ENCODE measurements at places on chromosomes 3 and 15. TPM values are rescaled to one million over a fixed set of nuclear protein-coding genes. Genes with fewer than 3 reads are reported as not detected.
A peak's percentile ranks its signal among the peaks of the same experiment; 100 is the strongest.

Gene GHRL
- 0.81 TPM for total RNA-seq

Gene WDR49
- total RNA-seq = 1.9 TPM

Gene SEC22A
- total RNA-seq = 15.2 TPM

Gene HYAL1
- 9.8 TPM for total RNA-seq

Gene CAMKV
- not detected for total RNA-seq

Gene PLCH1
- 7.8 TPM for total RNA-seq

Gene CHRNB4
- 0.57 TPM for total RNA-seq

Gene ALDH1A2
- 72.7 TPM for total RNA-seq

Gene GP9
- total RNA-seq = not detected

Gene ZIC1
- total RNA-seq = not detected

Gene PIERCE2
- total RNA-seq = 3.0 TPM

Gene GTPBP8
- 12.4 TPM for total RNA-seq

Gene GPR149
- not detected for total RNA-seq

Gene IP6K2
- 97.0 TPM for total RNA-seq

Gene MITF
- 28.0 TPM for total RNA-seq

Gene NPAP1
- 2.2 TPM for total RNA-seq

GRCh38 chr3:132079147-132079546 lies 44.3 kb upstream of the CPNE4 start:
- DNase-seq = no peak

DNA sequence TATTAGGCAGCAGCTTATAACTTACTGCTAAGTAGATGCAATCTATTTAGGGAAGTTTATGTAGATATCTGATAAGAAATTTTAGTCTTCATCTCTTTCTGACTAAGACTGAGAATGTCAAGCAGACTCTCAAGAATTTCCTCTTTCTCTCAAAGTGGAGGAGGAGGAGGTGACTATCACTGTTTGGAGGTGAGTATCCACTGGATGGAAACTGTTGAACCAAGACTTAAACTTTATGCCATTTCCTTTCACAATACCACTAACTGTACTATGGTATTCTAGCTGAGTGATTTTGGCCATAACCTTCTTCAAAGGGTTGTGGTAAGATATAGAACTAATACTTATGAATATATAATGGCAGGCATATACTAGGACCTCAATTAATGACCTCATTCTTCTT lies 64.6 kb downstream of the TPRG1 start:
- no peak for DNase-seq

DNA sequence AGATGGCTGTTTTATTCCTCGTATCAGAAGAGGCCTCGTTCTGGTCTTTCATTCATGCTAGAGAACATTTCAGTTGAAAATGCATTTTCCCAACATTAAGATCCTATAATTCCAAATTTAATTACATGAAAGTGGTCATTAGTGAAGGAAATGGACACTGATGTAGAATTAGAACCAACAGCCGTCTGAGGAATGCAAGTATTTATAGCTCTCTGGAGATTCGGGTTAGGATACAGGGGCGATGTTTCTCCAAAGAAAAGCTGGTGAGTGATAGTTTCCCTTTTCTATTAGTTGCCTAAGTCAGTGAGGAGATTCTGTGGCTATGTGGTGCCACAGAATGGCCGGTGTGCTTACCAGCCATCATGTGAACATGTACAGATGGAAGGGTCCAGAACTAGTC lies 109.0 kb upstream of the IL12A start:
- DNase-seq = no peak

- DNase-seq = no peak
Observed at GRCh38 chr15:39672666-39673065, 91.8 kb downstream of the THBS1 start.

- no peak for DNase-seq
Observed at GRCh38 chr15:66092053-66093016, 161.2 kb downstream of the MEGF11 start.

DNA sequence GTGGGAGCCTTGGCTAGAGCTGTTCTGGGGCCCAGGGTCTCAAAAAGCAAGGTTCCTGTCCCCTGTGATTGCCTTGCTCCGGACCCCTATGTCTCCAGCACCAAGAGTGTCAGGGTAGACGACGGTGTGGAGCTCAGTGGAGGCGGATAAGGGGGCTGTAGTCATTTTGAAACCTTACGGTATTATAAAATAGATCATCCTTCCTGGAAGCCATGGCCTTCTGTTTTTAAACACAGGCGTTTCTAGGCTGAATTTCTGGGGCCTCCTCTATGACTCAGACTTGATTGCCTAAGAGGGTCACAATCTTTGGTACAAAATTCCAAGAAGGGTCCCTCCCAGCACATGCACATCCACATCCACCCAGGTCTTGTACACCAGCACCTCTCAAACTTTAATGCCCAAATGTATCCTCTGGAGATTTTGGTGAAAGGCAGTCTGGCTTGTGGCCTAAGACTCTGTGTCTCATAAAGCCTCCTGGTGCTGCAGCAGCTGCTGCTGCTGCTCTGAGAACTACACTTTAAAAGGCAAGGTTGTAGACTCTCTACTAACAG lies 70.5 kb upstream of the XCR1 start:
- no peak for DNase-seq

- DNase-seq = no peak
Observed at GRCh38 chr15:82105451-82106215, 59.8 kb upstream of the MEX3B start.

DNA sequence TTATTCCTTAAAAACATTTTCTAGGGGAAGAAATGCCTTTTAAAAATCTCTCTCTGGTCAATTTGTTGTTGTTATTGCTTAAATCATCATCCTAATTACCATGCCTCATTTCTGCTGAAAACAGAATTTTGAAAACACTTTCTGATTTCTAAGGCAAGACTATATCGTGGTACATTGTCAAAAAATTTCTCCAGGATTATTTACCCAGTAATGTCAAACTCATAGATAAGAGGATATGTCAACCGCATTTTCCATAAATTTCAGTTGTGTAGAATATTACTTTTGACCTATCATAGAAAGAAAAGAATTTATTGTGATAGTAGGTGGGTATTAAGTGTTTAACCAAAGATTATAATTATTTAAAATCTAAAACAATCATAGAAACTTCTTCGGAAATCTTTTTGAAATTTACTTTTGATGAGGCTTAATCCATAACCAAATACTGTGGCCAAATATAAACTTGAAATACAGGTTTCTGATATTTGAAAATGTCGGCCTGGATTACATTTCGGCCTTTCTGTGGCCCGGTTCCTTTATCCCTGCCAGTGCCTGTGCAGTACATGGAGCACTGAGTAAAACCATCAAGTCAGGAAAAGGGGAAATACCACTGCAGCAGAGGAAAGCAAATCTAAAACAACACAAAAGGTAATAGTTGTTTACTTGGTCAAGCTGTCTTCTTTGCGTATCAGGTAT lies 173.4 kb downstream of the MYRIP start:
- no peak for DNase-seq

DNA sequence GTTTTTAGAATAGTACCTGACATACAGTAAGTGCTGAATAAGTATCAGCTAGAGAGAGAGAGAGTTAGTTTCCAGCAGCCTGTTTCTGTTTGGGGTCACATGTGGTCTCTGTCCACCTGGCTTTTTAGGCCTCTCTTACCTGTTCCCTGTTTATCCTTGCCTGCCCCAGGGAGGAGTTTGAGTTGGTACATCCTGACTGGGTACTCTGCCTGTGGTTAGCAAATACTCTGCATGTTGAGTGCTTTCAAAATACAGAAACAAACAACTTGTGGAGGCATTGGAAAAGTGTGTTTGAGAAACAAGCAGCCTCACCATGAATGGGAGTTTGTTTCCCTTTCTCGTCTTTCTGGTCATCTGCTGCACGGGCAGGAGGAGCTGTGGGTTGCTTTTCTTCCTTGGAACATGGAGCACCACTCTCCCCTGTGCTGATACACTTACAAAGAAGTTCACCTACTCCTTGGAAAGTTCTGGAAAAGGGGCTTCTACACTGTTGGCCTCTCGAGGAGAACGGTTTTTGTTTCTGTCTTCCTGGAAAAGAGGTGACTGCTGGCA lies 166.1 kb downstream of the PGPEP1L start:
- no peak for DNase-seq

GRCh38 chr3:173140986-173141385 lies at the start of gene SPATA16:
SPATA16 (minus strand) TSS chr3:173141235; CDS start chr3:173117731, 23,504 bp downstream.
- DNase-seq = no peak

- DNase-seq = no peak
Observed at GRCh38 chr3:129793942-129794310, 99.6 kb downstream of the TMCC1 start.

GRCh38 chr15:49152552-49153312 lies 2.7 kb downstream of the COPS2 start:
- DNase-seq = no peak

- no peak for DNase-seq
Observed at GRCh38 chr3:87987952-87988351, 70.9 kb downstream of the CGGBP1 start.

DNA sequence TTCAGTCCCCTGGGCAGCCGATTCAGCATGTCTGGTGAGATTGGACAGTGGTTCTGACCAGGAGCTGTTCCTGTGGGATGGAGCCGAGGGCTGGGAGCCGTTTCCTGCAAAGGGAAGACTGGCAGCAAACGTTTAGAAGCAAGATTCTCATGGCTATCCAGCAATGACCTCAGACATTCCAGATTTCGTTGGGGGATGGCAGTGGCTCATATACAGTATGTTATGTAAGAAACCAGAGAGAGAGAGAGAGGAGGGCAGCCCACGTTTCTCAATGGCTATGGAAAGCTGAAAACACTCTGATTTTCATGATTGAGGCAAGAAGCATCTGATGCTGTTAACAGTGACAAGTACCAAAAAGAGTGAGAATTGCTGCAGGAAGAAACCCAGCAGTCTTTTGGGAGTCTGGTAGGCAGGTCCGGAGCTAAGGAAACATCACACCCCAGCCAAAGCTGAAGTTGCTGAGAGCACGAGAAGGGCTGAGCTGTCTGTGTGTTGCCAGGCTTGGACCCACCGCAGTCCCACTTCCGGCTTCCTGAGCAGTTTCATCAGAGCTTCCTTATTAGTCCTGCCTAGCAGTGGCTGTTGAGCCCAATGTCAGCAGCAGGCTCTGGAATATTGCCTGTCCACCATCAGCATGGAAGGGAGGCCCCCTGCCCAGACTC lies 25.6 kb upstream of the VPS8 start:
- peak; percentile 67 for DNase-seq

DNA sequence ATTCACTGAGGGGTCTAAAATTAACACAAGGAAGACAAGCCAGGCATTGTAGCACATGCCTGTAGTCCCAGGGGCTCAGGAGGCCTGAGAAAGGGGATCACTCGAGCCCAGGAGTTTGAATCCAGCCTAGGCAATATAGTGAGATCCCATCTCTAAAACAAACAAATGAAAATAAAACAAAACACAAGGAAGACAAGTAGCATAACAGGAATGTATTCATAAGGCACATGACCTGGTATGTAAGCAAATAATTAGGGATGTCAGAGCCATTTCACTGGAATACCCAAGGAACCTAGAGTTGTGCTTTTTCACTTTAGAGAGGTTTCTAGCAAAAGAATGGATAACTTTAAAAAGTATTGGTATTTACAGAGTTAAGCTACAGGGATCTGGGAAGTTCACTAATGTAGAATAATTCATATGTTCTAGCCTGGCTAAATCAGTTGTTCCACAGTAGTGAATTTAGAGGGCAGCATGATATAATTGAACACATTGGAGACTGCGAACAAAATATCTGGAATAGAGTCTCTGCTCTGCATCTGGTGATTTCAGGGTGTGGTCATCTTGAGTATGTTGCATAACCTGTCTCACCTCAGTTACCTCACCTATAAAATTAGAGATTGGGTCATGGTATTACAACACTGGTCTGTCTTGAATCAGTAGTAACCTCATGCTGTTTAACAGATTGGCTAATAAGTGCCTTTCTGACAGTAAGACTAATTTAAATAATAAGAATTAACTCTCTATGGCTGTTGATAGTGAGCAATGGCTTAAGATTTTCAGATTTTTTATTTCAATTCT lies 9.3 kb downstream of the GRAMD1C start:
- no peak for DNase-seq

DNA sequence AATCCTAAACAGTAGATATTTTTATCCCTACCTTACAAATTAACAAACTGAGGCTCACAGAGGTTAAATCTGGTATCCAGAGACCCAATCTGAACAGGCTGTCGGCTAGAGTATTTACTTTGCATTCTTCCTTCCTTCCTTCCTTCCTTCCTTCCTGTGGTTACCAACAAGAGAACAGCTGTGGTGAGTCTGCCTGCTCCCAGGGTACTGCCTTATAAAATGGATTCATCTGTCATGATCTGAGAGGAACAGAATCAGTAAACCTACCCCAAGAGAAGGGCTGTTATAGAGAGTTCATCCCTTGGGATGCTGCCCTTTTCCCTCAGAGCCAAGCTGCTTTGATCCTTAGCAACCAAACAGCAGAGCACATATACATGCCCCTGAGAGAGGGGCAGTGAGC lies 3.6 kb downstream of the GADL1 start:
- no peak for DNase-seq

DNA sequence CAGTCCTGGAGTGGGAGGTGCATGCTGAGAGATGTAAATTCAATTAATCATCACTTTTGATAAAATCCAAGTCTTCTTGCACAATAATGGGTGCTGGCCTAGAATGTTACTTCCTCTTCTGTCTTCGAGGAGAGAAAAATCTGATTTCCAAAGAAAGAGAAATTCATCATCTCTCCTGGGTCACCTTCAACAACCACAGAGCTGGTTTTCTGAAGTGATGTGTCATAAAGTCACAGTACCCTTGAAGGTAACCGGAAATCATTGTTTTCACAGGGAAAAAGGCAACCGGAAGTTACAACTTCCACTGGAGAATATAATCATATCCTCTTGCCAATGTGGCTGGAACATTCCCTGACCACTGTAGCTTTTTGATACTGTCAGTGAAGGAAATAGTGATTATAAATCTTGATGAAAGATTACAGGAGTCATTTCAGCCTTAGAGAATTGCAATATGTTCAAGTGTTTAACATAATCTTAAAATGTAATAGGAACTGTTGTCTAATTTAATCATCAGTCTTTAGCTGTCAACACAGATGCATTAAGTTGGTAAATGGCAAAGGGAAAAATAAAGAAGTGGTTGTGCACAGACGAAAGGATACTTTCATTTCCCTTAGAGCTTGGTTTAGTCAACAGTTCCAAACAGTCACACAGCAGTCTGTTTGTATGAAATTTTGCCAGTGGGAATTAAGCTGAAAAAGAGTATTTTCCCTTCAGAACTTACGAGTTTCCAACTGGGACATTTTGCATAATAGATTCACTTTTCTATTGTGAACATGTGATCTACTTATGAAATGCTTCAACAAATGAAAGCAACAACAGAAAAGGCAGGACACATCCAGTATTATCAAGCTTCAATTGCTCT lies 106.5 kb upstream of the SLC4A7 start:
- no peak for DNase-seq

DNA sequence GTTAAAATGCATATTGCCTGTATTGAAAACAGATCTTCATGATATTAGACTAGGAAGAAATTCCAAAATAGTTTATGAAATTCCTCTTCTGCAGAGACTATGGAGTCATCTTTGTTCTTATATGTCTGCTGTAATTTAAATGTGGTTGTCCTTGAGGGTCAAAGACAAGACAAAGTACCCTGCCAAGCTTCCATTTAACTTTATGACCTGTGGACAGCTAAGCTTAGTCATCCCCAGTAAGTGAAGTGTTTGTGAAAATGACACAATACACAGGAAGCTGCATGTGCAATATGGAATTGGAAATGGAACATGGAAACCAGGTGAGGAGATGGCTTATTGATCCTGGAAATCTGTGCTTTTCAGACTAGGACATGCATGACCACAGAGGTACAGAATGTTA lies 68.5 kb upstream of the GBE1 start:
- DNase-seq = no peak

GRCh38 chr3:72414481-72415016 lies 433.7 kb downstream of the SHQ1 start:
- no peak for DNase-seq

All from ureter (tissue), 1 donor.